ENCODE measurements at places on chromosomes 4 and X. TPM values are rescaled to one million over a fixed set of nuclear protein-coding genes. Genes with fewer than 3 reads are reported as not detected.

- DNase-seq: no peak
These were observed 1761.3 kb upstream of the IGFBP7 start for GRCh38 chr4:58871509-58871908.

- DNase-seq: no peak
These were observed 2.4 kb upstream of the FGFRL1 start for GRCh38 chr4:1008840-1009541.

DNA sequence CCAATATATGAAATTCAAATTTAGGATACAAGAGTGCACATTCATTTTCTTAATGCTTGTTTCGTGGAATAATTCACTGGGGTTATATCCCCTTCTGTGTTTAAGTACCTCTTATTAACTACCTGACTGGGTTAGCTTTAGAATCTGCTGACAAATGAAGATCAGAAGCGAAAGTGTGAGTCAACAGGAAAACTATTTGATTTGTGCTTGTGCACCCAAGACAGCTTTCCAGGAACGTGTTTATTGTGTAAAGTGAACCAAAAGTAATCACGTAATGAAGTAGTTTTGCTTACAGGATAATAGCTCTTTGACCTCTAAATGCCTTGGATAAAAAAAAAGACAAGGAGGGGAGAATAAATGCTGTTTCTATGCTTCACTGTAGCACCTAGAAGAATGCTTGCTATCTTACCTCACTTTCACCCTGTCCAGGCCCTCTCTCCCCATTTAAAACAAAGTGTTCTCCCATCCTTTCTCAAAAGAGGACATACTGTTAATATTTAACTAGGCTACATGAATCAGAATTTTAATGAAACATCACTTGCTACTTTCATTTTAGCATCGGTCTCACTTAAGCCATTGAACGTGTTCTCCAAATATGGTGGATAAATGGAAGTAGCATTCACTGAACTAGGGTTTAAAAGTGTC, 141.9 kb downstream of the THOC2 start:
- DNase-seq: peak; percentile 14

DNA sequence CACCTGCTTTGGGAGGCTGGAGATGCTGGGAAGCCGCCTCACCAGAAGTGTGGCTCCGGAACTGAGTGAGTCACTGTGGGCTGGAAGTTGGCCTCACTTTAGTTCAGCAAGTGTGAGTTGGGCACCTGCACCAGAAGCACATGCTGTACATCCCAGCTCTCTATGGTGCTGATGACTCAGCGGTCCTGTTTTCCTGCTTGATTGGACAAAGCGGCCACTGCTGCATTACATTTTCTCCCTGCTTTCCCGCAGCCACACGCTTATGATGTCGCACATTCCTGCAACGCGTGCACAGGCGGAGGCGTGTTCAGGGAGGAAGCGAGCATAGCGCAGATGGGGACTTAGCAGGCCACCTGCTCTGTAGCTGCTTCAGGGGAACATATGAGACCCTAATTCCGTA, 26.7 kb upstream of the CLDN34 start:
- peak; percentile 65 for DNase-seq

DNA sequence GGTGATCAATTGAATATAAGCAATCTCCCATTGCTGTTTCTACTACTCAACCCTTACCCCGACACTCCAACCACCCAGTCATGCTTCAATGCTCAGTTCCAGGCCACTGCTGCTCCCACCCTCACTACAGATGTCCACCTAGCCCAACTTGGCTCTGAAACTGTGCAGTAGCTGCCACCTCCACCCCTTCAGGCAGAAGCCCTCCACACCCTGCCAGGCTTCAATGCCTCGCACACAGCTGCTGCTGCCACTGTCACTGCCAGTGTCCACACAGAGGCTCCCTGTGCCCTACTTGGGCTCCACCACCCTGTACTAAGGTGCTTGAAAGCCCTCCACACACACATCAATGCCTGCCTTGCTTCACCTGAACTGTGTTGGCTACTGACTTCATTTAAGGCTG, 34.6 kb downstream of the LAMTOR3 start:
- no peak for DNase-seq

GRCh38 chrX:97016106-97016505, 132.4 kb downstream of the RPA4 start:
- no peak for DNase-seq

DNA sequence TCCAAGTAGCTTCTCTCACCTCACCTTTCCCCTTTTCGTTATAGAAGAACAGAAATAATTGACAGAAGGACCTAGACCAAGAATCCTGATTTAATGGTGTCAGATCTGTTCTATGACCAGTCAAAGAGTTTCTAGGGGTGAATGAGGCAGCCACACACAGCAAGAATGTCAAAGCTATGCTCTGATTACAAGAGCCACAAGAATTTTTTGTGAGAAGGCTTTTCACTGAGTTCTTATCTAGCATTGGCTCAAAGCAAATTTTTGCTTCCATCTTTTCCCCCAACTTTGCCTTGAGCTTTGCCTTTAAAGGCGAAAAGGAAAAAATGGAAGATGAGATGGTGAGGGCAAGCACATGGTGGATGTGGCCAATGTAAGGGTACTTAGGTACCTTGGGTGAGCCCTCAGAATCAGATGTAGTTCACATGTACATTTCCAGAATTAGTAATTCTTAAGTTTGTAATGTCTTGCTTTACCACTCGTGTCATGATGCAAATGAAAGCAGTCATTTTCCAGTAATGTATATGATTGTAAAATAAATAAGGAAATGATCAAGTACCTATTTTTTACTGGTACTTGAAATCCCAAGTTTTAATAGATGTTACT, 23.5 kb downstream of the FMR1 start:
- DNase-seq: no peak

- no peak for DNase-seq
These were observed 631.6 kb downstream of the PCDH18 start for GRCh38 chr4:136900696-136901095.

GRCh38 chr4:90318193-90318592, 191.0 kb downstream of the CCSER1 start:
- peak; percentile 65 for DNase-seq

- no peak for DNase-seq
These were observed 46.2 kb upstream of the TXK start for GRCh38 chr4:48180234-48180633.

SPCS3 gene
- 50.8 TPM for polyA plus RNA-seq
